ENCODE measurements at places on chromosomes 1 and 21. TPM values are rescaled to one million over a fixed set of nuclear protein-coding genes. Genes with fewer than 3 reads are reported as not detected.

GRCh38 chr21:28550057-28550825, 442.4 kb downstream of the LTN1 start:
- no peaks in the 10 kb centered on the region for H3K27me3 ChIP-seq
- H3K36me3 ChIP-seq = no peaks in the 10 kb centered on the region
- H3K4me1 ChIP-seq = no peaks in the 10 kb centered on the region
- H3K4me3 ChIP-seq = no peak overlapping the region
- no peak for DNase-seq

DNA sequence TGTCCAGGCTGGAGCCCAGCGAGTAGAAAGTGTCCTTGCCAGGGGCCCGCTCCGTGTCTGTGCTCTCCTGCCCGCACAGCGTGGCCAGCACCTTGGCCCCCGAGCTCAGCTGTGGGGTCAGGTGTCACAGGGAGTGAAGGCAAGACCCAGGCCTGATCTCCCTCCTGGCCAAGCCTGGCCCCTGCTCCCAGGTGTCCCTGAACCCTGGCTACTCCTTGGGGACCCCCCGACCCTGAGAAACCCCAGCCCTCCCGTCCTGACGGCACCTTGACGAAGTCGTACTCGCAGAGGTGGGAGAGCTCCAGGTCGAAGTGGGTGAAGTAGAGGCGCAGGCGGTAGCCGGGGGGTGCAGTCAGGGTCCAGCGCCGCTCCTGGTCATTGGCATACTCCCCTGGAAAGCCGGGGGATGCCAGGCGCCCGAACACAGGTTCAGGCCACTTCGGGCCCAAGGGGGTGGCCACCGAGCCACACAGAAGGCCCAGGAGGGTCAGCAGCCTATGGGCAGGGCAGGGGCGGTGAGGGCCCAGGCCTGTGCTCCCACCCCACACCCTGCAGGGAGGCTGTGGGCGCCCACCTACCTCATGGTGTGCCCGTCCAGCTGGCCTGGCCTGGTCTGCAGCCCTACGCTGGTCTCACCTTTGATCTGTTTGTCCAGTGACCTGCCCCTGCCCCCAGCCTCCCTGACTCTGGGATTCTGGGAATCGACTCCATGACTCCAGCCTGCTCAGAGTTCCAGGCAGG, at the start of gene MASP2:
Gene MASP2 (minus strand): TSS at position 615 of the 741 bp plus-strand sequence. CDS start 32 bp downstream, at position 583.
- H3K4me3 ChIP-seq = no peak within 1 kb of the TSS
- no peaks in the 10 kb centered on the region for H3K27me3 ChIP-seq
- no peaks in the 10 kb centered on the region for H3K36me3 ChIP-seq
- peaks cover 2% of the 10 kb centered on the region for H3K4me1 ChIP-seq
- no peak for DNase-seq
- no peak within 1 kb of the TSS for H3K27ac ChIP-seq

DNA sequence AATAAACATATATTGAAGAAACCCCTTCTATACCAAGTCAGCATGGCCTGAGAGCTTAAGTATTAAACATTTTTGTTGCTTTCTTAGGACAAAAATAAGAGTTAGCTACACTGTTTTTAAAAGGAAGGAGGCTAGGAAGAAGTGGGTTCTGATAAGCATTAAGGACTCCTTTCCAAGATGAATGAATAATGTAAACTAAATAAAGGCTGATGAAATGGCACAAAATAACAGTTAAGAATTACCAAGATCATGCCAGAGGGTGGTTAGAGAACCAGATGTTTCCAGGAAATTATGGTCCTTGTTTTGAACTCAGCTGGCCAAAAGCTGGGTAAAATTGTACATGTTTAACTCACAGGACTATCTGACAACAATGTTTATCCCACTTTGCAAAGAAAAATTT, 114.1 kb upstream of the ETS2 start:
- no peaks in the 10 kb centered on the region for H3K4me1 ChIP-seq
- H3K27ac ChIP-seq = no peak overlapping the region
- DNase-seq = no peak
- no peaks in the 10 kb centered on the region for H3K27me3 ChIP-seq
- no peak overlapping the region for H3K4me3 ChIP-seq
- no peaks in the 10 kb centered on the region for H3K36me3 ChIP-seq

DNA sequence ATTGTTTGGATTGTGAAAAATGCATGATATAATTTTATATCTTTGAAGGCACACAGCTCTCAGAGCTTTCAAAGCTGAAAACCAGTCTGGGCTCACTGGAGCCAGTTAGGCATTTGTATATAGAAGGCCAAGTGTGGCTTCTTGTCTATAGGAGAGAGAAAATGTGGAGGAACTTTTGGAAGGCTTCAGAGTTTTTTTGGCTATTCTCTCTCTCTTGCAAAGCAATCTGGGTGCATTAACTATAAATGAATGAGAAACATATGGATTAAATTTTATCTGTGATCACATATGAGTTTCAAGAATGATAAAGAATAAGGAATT, 216.7 kb upstream of the HOOK1 start:
- H3K27ac ChIP-seq = no peak overlapping the region
- DNase-seq = no peak

- H3K36me3 ChIP-seq = no peaks in the 10 kb centered on the region
- no peak overlapping the region for H3K27ac ChIP-seq
- H3K4me3 ChIP-seq = no peak overlapping the region
- no peak for DNase-seq
- no peaks in the 10 kb centered on the region for H3K27me3 ChIP-seq
- peaks cover 27% of the 10 kb centered on the region for H3K4me1 ChIP-seq
Measured at GRCh38 chr1:31753707-31754349, 10.3 kb downstream of the ADGRB2 start.

DNA sequence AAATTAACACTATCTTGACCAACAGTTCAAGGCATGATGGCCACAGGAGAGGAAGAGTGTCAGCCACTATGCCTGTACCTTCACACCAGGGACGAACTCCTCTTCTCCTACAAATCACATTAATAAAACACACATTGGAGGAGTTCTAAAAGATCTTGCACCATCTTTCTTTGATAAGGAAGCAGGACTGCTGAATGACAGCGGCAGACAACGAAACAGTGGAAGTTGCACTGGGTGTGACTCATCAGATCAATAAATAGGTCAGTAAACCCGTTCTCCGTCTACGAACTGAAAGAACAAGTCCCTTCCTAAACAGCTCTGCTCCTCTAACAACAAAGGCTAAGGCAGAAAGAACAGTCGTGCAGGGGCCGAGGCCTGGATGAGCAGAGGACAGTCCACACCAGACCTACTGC, 23.1 kb downstream of the UBE2G2 start:
- H3K4me3 ChIP-seq = no peak overlapping the region
- no peak for DNase-seq
- H3K4me1 ChIP-seq = no peaks in the 10 kb centered on the region
- no peak overlapping the region for H3K27ac ChIP-seq
- no peaks in the 10 kb centered on the region for H3K36me3 ChIP-seq

GRCh38 chr1:31791131-31791858, 24.5 kb downstream of the SPOCD1 start:
- H3K4me3 ChIP-seq = no peak overlapping the region
- H3K4me1 ChIP-seq = peaks cover 9% of the 10 kb centered on the region
- no peaks in the 10 kb centered on the region for H3K36me3 ChIP-seq
- peaks cover 9% of the 10 kb centered on the region for H3K27me3 ChIP-seq
- no peak overlapping the region for H3K27ac ChIP-seq
- no peak for DNase-seq

DNA sequence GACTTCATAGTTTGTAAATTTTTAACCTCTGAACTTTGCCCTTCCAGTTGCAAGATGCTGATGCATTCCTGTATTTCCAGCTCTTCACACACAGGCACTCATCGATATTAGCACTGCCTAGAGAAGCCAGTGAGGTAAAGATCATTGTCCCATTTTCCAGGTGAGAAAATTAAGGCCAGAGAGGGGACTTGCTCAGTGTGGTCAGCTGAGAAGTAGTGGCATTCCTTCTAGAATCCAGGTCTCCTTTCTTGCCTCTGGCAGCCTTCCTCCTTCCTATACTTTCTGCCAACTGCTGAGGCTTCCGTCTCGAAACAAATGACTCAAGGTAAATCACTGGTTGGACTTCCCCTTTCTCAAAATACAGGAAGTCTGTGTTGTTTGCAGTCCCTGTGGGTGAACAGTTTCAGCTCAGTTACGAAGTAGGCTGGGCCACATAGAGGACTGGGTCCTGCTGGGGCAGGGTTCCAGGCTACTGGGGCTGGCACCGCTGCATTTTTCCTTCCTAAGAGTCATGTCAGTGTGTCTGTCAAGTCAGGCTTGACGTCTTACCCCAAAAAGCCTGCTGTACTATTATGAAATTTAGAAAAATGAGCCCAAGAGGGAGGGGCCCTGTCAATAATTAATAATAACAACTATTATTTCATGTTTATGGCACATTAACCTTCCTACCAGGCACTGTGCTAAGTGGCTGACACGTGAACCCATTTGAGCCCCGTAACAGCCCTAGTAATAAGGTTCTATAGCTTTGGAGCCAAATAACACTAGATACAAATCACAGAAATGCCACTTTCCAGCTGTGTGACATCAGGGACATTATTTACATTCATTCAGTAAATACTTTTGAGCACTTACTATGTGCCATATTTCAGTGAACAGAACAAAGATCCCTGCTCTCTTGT, 16.6 kb upstream of the RNF19B start:
- DNase-seq = peak; percentile 88
- H3K36me3 ChIP-seq = no peaks in the 10 kb centered on the region

DNA sequence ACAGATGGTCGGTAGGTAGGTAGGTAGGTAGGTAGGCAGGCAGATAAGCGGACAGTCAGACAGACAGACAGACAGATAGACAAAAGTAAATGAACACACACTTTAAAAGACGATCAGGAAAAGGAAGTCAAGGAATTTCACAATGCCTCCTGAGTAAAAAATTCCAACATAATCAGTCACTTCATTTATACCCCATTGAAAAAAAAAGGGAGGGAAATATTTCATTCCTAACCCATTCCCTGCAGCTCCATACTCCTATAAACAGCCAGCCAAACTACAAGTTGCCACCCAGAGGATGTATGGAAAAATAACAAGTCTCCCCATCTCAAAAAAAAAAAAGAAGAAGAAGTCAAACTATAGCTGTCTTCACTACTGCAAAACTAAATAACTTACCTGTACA, 43.4 kb downstream of the ZZZ3 start:
- H3K27me3 ChIP-seq = no peaks in the 10 kb centered on the region
- H3K4me3 ChIP-seq = no peak overlapping the region
- H3K4me1 ChIP-seq = no peaks in the 10 kb centered on the region
- peaks cover 11% of the 10 kb centered on the region for H3K36me3 ChIP-seq

Gene CYP4Z1
- not detected for total RNA-seq

Gene CDCA8
- 1.3 TPM for total RNA-seq

Gene CYP2J2
- 0.34 TPM for total RNA-seq

Gene NCAM2
- total RNA-seq = not detected

Gene ZNF683
- not detected for total RNA-seq

All from B cell (primary cell).